ENCODE measurements at places on chromosomes 2 and 18.
A peak's percentile ranks its signal among the peaks of the same experiment; 100 is the strongest.

DNA sequence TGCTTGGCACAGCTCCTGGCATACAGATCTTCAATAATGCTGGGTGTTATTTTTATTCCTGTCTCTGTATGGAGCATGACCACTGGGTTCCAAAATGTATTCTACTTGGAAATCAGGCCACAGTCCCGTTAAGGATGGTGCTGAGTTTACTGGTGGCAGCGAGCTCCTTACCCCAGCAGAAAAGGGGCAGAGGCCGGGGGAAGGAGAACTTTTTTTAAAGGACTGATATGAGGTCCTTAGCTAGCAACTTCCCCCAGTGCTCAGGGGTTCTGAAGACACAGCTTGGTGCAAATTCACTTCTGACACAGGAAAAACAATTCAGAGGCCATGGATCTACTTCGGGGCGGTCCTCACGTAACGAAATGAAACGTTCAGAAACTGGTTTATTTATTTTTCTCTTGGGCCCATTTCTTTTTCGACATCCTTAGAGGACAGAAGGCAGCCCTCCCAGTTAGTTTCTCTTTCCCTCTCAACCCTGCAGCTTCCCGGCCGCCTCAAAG is 872 bp downstream of the RDH14 start:
- no peak for DNase-seq

DNA sequence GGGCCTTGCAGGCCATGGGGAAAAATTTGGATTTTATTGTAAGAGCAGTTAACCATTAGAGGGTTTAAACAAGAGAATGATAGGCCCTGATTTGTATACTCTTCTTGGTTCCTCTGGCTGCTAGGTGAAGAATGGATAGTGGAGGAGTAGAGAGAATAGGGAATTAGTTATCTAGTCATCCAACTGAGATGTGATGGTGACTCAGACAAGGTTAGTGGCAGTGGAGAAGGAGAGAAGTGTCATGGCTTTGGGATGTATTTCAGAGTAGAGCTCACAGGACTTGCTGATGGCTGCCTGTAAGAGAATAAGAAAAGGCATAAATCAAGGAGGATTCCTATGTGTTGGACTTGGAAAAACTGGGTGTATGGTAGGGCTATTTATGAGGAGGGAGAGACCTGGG is 169.4 kb downstream of the PLCL1 start:
- no peak for DNase-seq

- DNase-seq, result no peak
These were observed 23.6 kb downstream of the ANKRD44 start for GRCh38 chr2:197286805-197287595.

DNA sequence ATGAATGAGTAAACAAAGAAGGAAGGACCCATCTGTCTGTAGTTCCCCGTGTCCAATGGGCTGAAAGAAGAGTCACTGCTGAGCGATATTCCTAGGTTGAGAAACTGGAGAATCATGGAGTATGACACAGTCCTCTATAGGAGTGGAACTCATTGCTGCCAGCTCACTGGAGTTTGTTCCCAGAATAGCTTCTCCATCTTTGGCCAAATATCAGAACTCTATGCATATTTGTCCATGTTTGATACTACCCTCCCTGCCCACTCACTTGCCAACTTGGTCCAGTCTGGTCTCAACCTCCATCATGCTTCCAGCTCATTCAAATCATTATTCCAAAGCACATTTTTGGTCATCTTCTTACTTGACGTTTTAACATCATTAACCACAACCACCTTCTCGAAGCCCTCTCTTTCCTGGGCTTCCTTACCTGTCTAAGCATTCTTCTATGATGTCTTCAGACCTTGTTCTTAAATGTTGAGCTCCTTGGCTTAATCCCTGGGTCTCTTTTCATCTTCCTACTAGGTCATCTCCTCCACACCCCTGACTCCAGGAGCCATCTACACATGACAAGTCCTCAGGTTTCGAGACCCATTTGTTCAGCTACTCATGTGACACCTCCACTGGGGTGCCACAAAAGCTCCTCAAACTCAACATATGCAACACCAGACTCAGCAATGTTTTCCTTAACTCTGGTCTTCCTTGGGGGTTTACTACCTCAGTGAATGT is 221.6 kb downstream of the MYCN start:
- no peak for DNase-seq

DNA sequence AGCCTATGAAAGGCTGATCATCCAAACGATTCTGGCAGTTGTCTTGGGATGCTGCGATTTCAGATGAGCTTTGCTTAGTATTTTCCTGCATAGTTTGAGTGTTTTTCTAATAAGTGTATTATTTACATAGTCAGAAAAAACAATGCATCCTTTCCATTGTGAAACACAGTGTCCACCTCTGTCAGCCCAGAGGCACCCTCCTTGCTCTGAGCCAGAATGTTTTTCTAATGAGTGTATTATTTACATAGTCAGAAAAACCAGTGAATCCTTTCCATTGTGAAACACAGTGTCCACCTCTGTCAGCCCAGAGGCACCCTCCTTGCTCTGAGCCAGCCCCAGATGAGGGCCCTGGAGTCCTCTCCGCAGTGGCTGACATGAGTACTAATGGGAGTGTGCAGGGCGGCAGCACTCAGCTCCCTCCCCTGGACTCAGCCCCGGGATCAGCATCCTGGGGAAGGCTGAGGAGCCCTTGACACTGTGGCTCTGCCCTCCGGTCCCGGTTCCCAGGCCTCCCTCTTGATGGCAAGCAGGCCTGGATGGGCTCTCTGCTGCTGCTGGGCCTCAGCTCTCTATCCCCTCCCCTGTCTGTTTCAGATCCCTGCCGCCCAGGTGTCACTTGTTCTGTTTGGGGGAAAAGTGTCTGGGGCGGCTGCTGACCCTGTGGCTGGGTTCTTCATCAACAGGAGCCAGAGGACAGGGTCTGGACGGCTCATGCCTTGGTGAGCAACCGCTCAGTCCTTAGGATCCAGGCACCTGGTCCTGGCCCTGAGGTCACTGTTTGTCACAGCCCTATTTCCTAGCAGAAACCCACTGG is 5.9 kb downstream of the MFSD2B start:
- DNase-seq, result no peak

DNA sequence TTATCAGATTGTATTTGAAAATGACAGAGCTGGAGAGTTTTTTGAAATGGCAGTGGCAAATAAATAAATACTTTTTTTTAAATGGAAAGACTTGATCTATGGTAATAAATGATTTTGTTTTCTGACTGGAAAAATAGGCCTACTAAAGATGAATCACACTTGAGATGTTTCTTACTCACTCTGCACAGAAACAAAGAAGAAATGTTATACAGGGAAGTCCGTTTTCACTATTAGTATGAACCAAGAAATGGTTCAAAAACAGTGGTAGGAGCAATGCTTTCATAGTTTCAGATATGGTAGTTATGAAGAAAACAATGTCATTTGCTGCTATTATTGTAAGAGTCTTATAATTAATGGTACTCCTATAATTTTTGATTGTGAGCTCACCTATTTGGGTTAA is 30.9 kb downstream of the CD28 start:
- DNase-seq, result no peak

GRCh38 chr2:133171393-133172004 is 396.8 kb downstream of the NCKAP5 start:
- DNase-seq, result peak; percentile 13

DNA sequence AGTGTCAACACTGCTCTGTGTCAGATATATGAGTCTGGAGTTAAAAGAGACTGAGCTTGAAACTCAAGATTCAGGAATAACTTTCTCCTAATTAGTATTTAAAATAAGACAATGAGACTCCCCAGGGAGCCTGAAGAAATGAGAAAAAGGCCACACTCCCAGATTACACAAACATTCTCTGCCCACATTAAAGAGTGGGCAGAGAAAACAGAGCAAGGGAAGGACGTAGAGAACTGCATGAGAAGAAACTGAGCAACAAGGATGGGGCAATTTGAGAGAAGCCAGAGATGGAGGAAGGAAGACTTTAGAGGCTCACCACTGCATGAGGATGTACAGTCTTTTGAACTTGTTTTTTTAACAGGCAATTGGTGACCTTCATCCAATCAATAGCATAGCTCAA is 438.2 kb downstream of the TDRD15 start:
- DNase-seq, result no peak

GRCh38 chr18:2497797-2498196 is 73.5 kb downstream of the METTL4 start:
- DNase-seq, result no peak

- DNase-seq, result no peak
These were observed 144.8 kb upstream of the TACR1 start for GRCh38 chr2:75344146-75344545.

DNA sequence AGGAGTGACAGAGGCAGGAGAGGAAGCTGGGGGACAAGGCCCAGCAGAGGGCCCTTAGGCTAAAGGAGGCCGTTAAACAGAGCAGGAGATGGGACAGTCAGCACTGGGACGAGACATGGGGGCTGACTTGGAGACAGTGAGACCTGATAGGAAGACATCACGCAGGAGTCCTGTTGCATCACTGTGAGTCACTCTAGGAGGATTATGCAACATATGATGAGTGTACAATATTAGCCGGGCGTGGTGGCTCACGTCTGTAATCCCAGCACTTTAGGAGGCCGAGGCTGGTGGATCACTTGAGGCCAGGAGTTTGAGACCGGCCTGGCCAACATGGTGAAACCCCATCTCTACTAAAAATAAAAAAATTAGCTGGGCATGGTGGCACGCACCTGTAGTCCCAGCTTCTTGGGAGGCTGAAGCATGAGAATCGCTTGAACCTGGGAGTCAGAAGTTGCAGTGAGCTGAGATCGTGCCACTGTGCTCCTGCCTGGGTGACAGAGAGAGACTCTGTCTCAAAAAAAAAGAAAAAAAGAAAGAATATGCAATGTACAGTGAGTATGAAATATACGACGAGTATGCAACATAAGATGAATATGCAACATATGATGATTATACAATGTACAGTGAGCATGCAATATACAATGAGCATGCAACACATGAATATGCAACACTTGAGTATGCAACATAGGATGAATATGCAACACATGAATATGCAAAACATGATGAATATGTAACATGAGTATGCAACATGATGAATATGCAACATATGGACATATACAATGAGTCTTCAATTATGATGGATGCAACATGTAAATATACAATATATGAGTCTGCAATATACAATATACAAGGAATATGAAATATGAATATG is 83.3 kb upstream of the ID2 start:
- no peak for DNase-seq

GRCh38 chr2:36626756-36627155 is 28.8 kb upstream of the FEZ2 start:
- no peak for DNase-seq

DNA sequence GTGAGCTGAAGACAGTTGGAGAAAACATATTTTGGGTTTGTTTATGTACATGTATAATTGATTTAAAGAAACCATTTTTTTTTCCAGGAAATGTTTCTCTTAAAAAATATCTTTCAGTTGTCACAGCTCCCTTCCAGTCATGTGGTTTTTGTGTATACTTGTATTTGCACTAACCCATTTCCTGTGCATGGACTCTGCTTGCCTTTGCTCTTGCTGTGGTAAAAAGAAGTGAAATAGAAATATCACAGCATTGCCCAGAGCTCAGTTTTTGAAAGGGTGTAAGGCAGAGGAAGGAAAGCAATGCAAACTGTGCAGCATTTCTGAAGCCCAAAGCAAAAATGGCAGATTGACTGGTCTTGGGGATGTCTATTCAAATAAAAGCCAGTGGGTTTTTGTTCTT is 10.4 kb upstream of the DOCK10 start:
- no peak for DNase-seq

- DNase-seq, result no peak
These were observed 28.4 kb downstream of the NRXN1 start for GRCh38 chr2:51003345-51004192.

DNA sequence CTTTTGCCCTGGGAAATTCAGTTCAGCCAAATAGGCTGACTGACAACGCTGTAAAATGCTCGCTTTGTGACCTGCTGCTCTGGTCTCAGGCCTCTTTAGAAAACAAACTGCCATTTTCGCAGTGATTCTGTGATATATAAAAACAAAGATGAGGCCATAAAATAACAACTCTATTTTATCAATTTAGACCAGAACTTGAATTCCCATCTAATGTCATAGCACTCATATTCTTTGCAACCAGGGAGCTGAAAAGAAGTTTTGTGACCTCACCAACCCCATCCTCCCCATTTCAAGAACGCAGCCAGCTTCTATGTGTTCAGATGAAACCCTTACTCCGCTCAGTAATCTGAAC is 40.3 kb downstream of the TCF4 start:
- DNase-seq, result no peak

DNA sequence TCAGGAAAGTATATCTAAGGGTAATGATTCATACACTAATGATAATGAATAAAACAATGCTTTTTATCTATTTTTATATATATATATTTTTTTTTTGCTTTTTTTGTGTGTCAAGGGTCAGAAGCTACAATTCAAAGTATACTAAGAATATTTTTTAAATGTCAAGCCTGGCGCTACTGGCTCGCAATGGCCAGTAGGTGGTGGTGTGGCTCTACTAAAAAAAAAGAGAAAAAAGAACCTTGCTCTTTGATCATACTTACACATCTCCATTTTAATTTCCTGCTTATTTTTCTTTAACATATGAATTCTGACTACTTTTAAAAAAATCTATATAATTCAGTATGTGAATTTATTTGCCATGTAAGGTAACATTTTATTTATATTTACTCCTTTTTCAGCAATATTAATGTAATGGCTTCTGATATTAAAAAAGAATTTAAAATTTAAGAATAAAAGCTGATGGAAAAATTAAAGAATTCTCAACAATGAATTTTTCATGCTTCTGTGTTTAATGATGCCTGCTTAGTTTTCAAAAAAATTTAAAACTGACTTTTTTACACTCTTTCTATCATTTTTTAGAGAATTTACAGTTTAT is 232.9 kb downstream of the GULP1 start:
- peak; percentile 11 for DNase-seq

DNA sequence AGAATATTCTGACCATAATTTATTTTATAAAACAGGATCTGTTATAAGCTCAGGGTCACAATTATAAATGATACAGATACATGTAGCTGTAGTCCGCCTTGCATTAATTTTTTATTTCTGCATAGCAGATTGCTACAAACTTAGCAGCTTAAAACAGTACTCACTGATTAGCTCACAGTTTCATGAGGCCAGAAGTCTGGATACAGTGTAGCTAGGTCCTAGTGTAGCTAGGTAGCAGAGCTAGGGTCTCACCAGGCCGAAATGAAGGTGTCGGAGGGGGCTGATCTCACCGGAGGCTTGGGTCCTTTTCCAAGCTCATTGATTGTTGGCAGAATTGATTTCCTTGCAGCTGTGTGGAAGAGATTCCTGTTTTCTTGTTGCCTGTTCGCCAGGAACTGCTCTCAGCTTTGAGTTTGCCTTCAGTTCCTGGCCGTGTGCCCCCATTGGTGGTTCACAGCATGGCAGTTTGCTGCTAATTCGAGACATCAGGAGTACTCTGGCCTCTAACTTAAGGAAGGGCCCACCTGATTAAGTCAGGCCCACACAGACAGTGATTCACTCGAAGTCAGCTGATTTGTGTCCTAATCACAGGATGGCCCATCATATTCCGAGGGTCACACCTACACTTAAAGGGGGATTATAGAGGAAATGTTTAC is 18.4 kb downstream of the NAPG start:
- no peak for DNase-seq

All from WERI-Rb-1 (cell line).